ENCODE measurements at places on chromosomes 12 and 14.

DNA sequence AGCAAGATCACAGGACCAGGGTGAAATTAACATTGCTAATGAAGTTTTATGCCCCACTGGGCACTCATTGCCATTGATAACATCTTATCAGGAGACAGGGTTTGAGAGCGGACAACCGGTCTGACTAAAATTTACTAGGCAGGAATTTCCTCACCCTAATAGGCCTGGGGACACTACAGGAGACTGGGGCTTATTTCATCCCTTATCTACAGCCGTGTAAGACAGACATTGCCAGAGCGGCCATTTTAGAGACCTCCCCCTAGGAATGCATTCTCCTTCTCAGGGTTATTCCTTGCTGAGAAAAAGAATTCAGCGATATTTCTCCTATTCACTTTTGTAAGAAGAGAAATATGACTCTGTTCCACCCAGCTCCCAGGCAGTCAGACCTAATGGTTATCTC is 8.3 kb downstream of the OR4K17 start:
- no peak for DNase-seq

GRCh38 chr12:101927999-101928398 is 50.6 kb downstream of the DRAM1 start:
- DNase-seq: no peak

DNA sequence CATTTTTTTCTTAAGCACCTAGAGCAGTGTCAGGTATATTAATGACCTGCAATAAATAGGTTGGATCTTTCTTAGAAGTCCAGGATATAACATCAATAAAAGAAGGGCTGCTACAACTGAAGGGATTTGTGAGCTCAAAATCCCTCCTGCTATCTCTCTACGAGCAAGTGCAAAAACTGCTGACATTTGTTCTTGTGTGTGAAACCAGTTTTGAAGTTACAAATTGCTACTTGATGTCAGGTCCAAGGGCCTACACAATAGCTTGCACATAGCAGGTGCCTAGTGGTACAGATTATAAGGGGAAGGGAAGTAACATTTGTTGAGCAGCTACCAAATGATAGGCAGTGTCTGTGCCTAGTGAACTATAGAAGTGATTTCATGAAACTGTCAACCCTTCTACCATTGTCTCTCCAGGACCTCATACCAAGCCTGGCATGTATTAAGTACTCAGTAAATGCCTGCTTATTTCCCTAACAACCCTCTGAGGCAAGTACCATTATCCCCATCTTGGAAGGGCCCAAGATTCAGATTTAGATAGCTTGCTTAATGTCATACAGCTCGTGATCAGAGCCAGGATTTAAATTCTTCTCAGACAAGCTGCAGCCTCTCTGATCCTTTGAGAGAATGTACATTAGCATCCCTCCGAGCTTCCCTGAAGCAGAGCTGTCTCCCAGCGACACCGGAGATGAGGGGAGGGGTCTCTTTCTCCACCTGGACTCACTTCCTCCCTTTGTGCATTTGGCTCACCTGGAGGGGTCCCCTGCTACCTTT is 300.3 kb downstream of the ZFP36L1 start:
- DNase-seq: no peak

DNA sequence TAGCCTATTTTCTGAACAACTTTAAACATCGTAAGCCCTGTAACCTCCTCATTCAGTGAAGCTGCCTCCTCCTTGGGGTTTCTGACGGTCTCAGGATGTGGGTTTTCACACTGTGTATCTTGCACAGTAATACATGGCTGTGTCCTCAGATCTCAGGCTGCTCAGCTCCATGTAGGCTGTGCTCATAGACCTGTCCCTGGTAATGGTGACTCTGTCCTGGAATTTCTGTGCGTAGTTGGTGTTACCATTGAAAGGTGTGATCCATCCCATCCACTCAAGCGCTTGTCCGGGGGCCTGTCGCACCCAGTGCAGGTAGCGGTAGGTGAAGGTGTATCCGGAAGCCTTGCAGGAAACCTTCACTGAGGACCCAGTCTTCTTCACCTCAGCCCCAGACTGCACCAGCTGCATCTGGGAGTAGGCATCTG is 980.5 kb downstream of the TMEM121 start:
- DNase-seq: no peak

- DNase-seq: no peak
These were observed 3.4 kb downstream of the PTPN6 start for GRCh38 chr12:6954316-6955107.

GRCh38 chr12:121792607-121793439 is 665 bp downstream of the RHOF start:
- no peak for DNase-seq

DNA sequence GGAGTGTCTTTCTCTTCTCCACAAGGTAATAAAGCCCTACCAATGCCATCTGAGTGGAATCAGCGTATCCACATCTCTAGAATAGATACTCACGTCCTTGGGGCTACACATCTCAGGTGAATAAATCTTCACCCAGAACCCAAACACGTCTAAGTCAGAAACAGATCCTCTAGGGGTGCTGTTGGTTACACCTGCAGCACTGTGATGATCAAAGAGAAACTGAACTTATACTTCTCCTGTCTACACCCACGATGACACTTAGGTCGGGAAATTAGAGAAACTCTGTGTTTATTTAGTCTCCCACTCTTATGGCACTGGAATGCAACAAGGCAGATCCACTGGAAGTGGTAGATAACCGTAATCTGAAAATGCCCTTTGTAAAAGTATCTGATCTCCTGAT is 46.2 kb downstream of the WIF1 start:
- no peak for DNase-seq

DNA sequence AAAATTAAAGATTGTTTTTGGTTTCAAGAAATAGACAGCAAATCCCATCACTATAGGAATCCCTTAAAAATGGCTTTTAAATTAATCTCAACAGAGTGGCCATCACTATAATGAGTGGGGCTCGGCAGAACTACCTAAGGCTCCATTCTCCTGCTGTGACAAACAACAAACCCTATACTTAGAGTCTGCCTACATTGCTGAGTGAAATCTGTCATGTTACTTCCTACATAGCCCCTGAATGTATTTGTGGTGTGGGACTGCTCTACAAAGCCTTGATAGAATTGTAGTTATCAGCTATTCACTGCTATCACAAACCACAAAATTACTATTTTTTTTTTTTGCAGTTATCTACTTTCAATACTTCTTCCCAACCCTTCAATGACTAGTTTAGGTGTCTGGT is 538.7 kb upstream of the ATXN7L3B start:
- no peak for DNase-seq

DNA sequence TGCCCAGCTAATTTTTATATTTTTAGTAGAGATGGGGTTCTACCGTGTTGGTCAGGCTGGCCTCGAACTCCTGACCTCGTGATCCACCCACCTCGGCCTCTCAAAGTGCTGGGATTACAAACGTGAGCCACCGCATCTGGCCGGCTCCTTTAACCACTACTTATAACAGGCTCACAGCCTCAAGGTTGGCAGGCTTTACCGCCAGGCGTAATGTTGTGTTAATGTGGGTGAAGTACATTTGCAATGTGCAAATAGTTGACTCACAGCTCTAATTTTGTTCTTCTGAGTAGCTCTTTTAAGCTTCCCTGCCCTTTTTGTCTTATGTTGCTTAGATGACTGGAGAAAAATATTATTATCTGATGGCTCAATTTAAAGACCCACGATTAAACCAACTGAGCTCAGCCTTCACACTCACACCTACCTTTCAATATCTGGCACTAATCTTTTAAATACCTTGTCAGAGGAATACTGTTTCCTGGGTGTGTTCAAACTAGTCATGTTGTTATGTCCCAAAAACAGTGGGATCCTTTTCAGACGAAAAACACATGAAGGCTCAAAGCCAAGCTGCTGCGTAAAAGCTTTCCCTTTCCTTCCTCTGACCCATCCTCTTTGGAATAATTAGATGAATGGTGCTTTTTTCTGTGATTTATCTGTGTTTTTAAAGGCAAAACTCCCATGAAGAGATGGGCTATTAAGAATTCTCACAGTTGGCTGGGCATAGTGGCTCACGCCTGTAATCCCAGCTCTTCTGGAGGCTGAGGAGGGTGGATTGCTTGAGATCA is 57.2 kb upstream of the USP44 start:
- DNase-seq: peak; percentile 89

GRCh38 chr12:73950507-73950906 is 587.1 kb upstream of the ATXN7L3B start:
- no peak for DNase-seq

GRCh38 chr14:33800735-33801163 is 150.1 kb downstream of the EGLN3 start:
- DNase-seq: no peak

GRCh38 chr12:71142016-71142415 is 15.8 kb downstream of the TSPAN8 start:
- no peak for DNase-seq

GRCh38 chr14:29388571-29388970 is 539.1 kb downstream of the PRKD1 start:
- DNase-seq: no peak

- peak; percentile 73 for DNase-seq
These were observed 103.6 kb upstream of the LRIG3 start for GRCh38 chr12:59023861-59024424.
